ENCODE measurements at places on chromosomes 7 and 10. TPM values are rescaled to one million over a fixed set of nuclear protein-coding genes. Genes with fewer than 3 reads are reported as not detected.
A peak's percentile ranks its signal among the peaks of the same experiment; 100 is the strongest.

The CTAGE6 gene
- total RNA-seq: 0.78 TPM

The FGFR2 gene
- total RNA-seq: not detected

DNA sequence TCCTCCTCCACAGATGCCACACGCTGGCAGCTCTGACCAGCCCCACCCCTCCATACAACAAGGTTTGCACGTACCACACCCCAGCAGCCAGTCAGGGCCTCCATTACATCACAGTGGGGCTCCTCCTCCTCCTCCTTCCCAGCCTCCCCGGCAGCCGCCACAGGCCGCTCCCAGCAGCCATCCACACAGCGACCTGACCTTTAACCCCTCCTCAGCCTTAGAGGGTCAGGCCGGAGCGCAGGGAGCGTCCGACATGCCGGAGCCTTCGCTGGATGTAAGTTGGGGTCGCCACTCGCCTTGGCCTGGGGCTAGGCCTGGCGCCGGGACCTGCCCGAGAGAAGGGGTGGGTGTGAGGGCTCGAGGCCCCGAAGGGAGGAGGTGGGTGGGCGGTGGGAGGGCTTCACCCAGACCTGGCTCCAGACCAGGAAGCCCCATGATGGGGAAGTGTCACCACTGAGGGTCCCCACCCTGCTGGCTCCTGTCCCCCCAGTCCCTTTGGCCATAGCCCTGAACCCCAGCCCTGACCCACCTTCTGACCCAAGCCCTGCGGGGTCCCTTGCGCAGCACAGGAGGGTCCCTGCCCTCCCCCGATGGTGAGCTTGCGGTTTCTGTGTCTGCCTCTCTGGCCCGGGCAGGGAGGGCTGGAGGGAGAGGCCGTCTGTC, 36.2 kb upstream of the PPIF start:
- peaks cover 6% of the 10 kb centered on the region for H3K4me1 ChIP-seq
- DNase-seq: no peak
- peaks cover 58% of the 10 kb centered on the region for H3K36me3 ChIP-seq
- no peaks in the 10 kb centered on the region for H3K27me3 ChIP-seq
- H3K27ac ChIP-seq: no peak overlapping the region

- peaks cover 5% of the 10 kb centered on the region for H3K4me1 ChIP-seq
- H3K27ac ChIP-seq: no peak overlapping the region
- no peak overlapping the region for H3K4me3 ChIP-seq
- no peaks in the 10 kb centered on the region for H3K36me3 ChIP-seq
- no peak for DNase-seq
Observed at GRCh38 chr10:132669208-132669861, 116.6 kb downstream of the NKX6-2 start.

- H3K27ac ChIP-seq: no peak overlapping the region
- peaks cover 7% of the 10 kb centered on the region for H3K27me3 ChIP-seq
- no peaks in the 10 kb centered on the region for H3K4me1 ChIP-seq
- H3K36me3 ChIP-seq: no peaks in the 10 kb centered on the region
- no peak overlapping the region for H3K4me3 ChIP-seq
Observed at GRCh38 chr10:103215601-103216000, 22.5 kb upstream of the NT5C2 start.

DNA sequence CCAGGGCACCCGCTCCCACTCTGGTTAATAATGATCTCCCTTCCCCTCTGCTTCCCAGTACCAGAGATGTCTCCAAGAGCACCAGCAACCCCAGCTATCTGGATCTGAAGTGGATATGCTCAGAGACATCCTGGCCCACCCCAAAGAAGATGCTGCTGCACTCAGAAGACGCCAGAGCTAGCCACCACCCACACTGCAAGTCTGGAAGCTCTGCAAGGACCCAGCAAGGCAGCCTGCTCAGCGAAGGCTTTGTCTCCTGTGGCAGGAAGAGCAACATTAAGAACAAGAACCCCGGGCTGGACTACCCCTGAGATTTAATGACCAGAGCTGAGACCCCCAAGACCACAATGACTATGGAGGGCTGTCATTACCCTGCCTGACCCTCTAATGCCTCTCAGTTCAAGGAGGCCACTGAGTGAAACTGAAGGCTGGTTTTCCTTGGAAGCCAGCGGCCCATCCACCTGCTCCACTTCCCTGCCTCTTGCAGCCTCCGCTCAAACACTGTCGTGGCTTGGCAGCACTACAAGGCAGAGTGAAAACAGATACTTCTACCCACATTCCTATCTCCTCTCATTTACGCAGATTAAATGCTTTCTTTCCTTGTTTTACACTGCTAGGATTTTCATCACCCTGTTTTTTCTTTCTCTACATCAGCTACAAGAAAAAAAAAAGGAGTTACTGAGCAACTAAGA, 202.2 kb downstream of the SNX10 start:
- no peaks in the 10 kb centered on the region for H3K36me3 ChIP-seq
- peaks cover 3% of the 10 kb centered on the region for H3K27me3 ChIP-seq
- no peak for DNase-seq
- H3K4me3 ChIP-seq: no peak overlapping the region
- H3K4me1 ChIP-seq: no peaks in the 10 kb centered on the region
- no peak overlapping the region for H3K27ac ChIP-seq

DNA sequence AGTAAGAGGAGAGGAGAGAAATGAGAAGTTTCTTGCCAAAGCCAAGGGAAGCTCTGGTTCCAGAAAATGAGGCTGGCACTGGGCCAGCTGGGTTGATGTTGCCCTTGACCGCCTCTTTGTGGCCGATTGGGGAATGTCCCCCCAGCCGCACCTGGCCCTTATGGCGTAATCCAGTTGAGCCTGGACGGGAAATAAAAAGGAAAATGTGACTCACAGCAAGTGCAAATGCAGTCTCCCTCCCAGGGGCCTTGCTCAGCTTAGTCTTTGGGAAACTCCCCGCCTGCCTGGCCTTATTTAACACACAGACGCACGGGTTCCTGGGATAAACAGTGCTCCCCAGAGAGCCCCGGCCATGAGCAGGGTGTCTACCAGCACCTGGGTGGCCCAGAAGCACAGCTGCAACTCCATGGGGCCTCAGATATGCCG, 174.8 kb downstream of the KIAA1217 start:
- peak; percentile 9 for DNase-seq
- no peak overlapping the region for H3K4me3 ChIP-seq
- peaks cover 15% of the 10 kb centered on the region for H3K4me1 ChIP-seq
- no peaks in the 10 kb centered on the region for H3K36me3 ChIP-seq
- peak overlapping the region; percentile 67 for H3K27ac ChIP-seq
